Aortic smooth muscle cell (primary cell): ENCODE measurements at places on chromosomes 3 and 15. TPM values are rescaled to one million over a fixed set of nuclear protein-coding genes. Genes with fewer than 3 reads are reported as not detected.

Gene SNX22
- total RNA-seq = 0.06 and 0.13 TPM in 2 replicates

Gene MNS1
- 3.5 and 4.0 TPM in 2 replicates for total RNA-seq

Gene MYZAP
- 0.44 and 0.66 TPM in 2 replicates for total RNA-seq

Gene BMF
- 0.79 and 3.2 TPM in 2 replicates for total RNA-seq

Gene HIGD2B
- 0.13 TPM in 1 of 2 replicates, not detected in the other for total RNA-seq

Gene HCLS1
- total RNA-seq = 7.3 and 13.3 TPM in 2 replicates

Gene EPHA3
- 1.7 and 3.0 TPM in 2 replicates for total RNA-seq

Gene CCDC54
- not detected in 2 replicates for total RNA-seq

Gene APOD
- 0.13 TPM in 1 of 2 replicates, not detected in the other for total RNA-seq

Gene HRH1
- total RNA-seq = 13.9 and 15.3 TPM in 2 replicates

Gene DPPA4
- not detected in 2 replicates for total RNA-seq

Gene PRRT3
- 2.5 and 2.6 TPM in 2 replicates for total RNA-seq
